ENCODE measurements at places on chromosomes 6 and 20.

DNA sequence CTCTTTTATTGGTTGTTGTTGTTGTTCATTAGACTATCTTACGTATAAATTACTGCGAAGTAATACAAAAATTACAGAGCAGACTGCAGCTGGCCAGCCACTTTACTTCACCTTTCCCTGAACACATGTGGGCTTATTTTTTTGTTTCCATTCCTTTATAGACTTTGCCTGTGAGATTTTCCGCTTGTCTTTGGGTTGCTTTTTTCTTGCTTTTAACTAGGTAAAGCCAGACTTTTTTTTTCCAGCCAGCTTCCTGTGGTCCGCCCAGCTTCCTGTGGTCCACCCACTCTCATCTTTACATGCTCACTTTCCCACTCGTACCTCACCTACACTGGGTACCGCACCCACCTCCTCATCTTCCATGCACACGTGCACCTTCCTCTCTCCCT is 79.0 kb downstream of the IPCEF1 start:
- no peak for DNase-seq

DNA sequence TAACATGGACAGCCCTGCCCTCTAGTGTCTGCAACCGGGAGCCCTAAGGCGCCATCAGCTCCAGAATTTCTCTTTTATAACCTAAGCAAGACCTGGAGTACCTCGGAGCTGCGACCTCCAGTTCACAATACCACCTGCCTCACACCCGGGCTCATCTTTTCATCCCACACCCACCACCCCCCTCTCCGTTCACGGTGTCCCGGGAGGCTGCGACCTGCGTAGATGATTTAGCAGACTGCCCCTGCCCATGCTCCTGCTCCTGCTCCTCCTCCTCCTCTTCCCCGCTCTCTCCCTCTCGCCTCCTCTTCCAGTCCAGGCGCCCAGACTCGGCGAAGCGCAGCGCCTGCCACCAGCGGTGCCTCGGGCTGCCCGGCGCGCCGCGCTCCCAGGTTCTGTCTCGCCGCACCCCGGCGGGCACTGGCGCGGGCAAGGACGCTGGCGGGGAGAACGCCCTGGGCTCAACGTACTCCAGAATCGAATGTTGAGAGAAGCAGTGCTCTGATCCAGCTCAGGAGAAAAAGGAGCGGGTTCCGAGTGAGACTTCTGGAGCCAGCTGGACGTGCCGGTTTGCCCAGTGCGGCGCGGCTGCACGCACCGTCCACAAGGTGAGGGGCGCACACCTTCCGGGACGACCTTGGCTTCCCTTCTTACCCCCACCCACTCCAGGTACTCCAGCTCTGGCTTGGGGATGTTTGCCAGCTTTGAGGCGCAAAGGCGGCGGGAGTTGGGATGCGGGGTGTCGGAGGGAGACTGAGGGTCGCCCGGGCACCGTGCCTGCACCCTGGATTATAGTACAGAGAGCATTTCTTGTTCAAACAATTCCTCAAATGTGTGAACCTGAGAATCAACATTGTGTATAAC is at the start of gene HTR1E:
Gene HTR1E, plus strand, starts transcription at position 310 of the 861 bp plus-strand sequence. CDS start 77,807 bp downstream, outside the sequence.
- DNase-seq, result no peak

DNA sequence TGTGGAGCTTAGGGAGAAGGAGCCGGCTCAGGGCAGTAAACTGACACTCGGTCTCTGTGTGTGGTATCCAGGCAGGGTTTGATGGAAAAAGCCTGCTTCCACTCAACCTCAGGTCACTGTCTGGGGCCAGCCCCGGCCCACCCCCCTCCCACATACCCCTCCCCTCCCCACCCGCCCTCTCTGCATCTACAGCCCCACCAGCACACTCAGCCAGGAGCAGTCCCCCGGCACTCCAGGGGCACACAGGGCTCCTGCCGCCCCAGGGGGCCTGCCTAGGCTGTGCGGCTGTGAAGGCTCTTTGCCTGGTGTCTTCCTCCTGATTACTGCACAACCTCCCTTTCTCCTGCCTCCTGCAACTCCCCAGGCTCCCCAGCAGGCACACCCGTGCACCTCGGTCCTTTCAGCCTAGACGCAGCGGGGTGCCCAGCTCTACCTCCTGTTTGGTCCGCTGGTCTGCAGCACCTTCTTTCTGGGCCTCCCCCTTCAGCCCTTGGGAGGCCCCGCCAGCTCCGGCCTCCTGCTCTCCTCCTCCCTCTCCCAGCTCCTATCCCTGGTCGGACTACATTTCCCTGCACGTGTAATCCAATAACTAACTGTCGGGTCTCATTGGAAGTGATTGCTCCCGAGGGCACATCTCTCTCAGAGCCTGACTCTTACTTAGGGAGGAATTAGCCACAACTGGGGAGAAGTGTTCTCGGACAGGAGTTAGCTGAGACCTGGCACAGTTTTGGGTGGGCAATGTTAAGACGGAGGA is 1.3 kb upstream of the FOXF2 start:
- DNase-seq, result no peak

- DNase-seq, result peak; percentile 60
Measured at GRCh38 chr20:32509639-32510066, 75.5 kb downstream of the NOL4L start.

GRCh38 chr6:33297956-33298772 is 578 bp downstream of the RGL2 start:
- DNase-seq, result peak; percentile 69

DNA sequence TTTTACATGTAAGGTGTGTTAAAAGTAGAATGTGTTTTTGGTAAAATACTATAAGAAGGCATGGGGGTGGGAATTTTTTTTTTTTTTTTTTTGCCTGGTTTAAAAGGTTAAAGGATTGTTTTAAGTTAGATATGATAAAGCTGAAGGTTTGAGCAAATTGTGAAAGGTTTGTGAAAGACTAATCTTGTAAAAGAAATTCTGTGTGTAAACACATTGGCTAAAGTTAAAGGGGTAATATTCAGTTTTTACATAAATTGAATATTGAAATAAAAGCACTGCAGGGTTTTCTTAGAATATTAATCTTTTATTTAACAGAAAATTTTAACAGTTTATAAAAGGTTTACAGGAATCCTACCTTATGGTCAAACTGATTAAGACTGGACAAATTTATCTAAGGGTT is 105.7 kb downstream of the DTNBP1 start:
- DNase-seq, result no peak

DNA sequence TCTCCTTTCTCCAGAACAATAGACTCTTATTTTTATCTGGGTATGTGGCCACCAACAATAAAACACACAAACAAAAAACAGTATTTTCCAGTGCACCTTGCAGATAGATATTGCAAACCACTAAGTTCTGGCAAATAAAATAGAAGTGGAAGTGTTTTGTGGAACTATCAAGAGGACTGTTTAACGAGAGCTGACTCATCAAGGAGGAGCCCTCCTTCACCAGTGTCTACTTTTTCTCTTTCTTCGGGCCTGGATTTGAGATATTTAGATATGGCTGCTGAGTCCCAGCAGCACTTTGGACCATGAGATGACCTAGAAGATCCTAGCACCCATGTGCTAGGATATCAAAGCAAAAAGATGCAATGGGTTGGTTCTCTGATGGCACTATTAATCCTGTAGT is 154.7 kb downstream of the AIG1 start:
- DNase-seq, result no peak

DNA sequence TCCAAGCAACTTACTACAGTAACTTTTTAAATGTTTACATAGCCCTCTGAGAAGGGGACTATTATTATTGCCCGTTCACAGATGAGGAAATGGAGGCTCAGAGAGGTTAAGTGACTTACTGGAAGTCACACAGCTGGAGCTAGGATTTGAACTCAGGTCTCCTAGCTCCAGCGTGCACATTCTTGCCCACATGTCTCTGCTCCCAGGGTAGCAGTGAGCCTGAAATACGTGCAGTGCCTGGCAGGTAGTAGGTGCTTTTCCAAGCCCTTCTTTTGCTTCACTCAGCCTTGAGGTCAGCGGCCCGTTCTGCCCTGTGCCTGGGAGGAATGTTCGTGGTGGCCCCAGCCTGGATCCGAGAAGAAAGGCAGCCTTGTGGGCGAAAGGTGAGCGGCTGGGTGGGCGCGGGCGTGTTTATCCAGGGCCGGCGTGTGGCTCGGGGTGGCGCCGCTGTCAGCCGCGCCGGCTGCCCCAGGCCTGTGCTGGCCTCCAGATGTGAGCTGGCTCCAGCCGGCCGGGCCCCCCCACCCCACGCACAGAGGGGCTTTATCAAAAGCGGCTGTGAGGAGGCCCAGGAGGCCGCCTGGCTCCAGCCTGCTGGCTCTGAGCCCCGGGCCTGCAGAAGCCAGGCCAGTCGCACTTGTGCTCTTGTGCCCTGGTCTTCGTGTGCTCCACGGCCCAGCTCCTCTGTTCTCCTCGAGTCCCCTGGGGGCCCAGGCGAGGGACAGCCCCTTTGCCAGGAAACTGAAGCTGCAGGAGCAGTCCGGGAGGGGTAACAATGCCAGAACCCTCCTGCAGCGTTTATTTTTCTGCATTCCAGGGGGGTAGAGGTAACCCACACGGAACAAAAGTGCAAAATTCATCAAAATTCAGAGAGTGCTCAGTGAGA is 58.1 kb downstream of the UBE2V1 start:
- DNase-seq, result no peak

- DNase-seq, result no peak
Measured at GRCh38 chr20:4252005-4252404, 236.6 kb upstream of the RNF24 start.

- DNase-seq, result no peak
Measured at GRCh38 chr6:85111481-85112011, 338.3 kb upstream of the NT5E start.

DNA sequence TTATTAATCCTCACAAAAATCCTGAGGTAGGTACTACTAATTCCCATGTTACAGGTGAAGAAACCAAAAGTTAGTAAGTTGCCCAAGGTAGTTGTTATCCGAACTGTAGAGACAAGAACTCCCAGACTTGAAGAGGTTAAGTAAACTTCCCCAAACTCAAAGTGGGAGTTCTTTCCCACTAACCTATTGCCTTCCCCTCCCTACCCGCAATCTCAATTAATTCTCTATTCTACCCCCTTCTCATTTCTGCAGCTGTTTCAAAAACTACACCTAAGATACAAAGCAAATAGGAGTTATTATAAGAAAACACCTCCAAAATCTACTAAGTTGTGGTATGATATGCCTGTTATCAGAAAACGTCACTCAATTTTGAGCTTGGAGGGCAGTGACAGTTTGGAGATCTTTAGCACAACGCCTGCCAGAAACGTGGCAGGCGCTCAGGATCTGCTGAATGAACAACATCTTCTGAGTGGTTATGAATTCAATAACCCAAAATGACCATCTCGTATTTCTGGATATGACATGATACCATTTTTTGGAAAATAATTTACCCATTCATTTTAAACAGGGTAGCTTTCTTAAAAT is 7.1 kb downstream of the CSNK2A1 start:
- DNase-seq, result no peak

DNA sequence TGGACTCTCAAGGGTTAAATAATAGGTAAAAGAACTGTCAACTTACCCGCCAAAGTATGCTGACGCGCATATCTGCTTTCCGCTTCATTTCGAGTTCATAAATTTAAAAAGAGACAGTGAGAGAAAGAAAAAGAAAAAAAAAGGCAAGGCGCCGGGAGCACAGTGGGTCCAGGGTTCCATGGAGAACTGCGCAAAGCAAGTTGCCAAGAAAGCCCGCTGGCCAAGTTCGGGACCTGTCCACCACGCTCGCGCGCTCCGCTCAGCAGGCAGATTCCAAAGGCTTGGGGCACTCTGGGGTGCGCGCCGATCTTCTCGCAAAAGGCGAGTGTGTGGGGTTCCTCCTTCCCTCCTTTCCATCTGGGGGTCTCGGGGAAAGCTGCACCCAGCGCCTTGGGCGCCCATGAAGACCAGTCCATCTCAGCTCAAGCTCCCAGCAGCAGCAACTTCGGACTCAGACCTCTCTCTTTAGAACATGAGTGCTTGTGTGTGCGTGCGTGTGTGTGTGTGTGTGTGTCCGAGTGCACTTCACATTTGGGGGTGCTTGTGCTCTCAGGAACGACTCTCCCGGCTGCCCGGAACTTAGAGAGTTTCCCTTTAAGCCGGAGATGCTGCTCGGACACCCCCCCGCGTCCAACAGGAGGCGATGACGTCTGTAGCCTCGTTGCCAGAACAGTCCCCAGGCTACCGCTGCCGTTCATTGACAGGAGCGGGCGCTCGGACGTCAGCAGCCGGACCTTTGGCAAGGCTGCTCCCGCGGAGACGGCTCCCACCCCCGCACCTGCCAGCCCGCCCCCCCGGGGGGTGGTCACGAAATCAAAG is 180.0 kb downstream of the TBXT start:
- DNase-seq, result no peak

DNA sequence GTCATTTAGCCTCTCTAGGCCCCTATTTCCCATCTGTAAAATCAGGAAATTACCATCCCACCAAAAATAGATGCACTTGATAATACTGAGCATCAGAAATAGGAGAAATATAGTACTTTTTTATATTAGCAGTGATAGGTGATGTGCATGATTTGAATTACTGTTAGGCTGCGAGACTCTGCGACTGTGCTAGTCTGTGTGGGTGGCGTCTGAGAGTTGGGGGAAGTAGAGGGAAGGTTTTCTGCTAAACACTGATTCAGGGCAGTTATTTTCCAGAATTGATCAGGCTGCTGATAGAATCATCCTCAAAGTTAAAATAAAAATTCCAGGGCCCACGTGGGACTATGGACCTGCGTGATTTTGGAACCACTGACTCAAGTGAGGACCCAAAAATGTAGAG is 60.4 kb upstream of the ARMH2 start:
- DNase-seq, result no peak

GRCh38 chr6:46848684-46849360 is 55.6 kb downstream of the MEP1A start:
- peak; percentile 63 for DNase-seq

- no peak for DNase-seq
Measured at GRCh38 chr20:34986311-34987287, 30.9 kb downstream of the MYH7B start.

DNA sequence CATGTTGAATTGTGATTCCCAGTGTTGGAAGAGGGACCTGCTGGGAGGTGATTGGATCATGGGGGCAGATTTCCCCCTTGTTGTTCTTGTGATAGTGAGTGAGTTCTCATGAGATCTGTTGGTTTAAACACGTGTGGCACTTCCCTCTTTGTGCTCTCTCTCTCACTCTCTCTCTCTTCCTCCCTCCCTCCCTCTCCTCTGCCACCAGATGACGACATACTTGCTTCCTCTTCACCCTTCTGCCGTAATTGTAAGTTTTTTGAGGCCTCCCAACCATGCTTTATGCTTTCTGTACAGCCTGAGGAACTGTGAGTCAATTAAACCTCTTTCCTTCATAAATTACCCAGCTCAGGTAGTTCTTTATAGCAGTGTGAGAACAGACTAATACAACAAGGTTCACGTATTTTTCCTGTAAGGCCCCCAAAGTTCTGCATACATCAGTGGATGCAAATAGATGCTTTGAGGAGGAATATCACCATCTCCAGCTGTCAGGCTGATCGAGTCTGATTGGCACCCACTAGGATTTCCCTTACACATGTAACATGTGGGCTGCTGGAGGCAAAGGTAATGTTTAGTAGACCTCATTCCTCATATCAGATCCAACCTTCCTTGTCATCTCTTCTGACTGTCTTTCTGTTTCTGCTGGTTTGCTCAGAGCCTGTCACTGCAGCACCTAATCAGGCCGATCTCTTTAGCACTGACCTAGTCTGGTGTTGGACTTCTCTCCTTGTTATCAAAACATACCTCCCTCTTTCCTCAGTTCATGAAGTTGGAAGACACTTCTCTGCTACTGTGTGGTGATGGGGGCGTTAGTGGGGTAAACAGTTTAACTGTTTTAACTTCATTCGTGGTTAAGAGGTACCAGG is 54.3 kb upstream of the BACH2 start:
- DNase-seq, result peak; percentile 37

GRCh38 chr6:129685662-129686031 is 24.3 kb downstream of the ARHGAP18 start:
- no peak for DNase-seq

- DNase-seq, result no peak
Measured at GRCh38 chr20:62117362-62117646, 5.0 kb upstream of the LSM14B start.

GRCh38 chr20:35010405-35011192 is 54.9 kb downstream of the MYH7B start:
- DNase-seq, result peak; percentile 9

- DNase-seq, result no peak
Measured at GRCh38 chr6:167855825-167856425, 29.2 kb downstream of the AFDN start.

Measured in activated T-cell treated with anti-CD3 and anti-CD28 coated beads, Interleukin-2, amount 50 U/mL, for 1 hour (primary cell).